ENCODE measurements at places on chromosomes 11 and 22. TPM values are rescaled to one million over a fixed set of nuclear protein-coding genes. Genes with fewer than 3 reads are reported as not detected.

ALDH3B1 gene
- polyA plus RNA-seq = 104 TPM

PPP6R3 gene
- polyA plus RNA-seq = 69.7 TPM

MS4A15 gene
- polyA plus RNA-seq = not detected

ME3 gene
- polyA plus RNA-seq = 20.1 TPM

DNA sequence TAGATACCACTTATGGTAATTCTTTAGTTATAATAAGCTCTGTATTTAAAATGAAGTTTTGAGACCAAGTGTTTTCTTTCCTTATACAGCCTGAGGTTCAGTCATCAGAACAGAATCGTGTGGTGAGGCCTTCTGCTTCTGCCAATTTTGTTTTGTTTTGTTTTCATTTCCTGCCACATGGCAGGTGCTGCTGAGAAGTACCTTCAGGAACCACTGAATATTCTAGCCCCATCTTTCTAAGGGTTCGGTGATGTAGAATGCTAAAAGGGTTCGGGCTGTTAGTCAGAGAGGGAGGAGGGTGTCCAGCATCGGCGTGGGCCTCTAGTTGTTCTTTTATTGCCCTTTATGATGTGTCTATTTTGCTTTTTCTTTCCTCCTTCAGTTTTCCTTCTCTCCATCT, 25.8 kb downstream of the TNRC6B start:
- DNase-seq = no peak

DNA sequence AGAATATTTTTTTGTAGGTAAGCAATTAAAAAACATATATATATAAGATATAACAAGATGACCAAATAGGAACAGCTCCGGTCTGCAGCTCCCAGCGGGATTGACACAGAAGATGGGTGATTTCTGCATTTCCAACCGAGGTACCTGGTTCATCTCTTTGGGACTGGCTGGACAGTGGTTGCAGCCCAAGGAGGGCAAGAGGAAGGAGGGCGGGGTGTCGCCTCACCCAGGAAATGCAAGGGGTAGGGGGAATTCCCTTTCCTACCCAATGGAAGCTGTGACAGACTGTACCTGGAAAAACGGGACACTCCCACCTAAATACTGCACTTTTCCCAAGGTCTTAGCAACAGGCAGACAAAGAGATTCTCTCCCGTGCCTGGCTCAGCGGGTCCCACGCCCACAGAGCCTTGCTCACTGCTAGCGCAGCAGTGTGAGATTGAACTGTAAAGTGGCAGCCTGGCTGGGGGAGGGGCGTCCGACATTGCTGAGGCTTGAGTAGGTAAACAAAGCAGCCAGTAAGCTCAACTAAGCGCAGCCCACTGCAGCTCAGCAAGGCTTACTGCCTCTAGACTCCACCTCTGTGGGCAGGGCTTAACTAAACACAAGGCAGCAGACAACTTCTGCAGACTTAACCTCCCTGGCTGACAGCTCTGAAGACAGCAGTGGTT, 163.8 kb downstream of the CWF19L2 start:
- DNase-seq = no peak

- DNase-seq = no peak
Observed at GRCh38 chr22:45872659-45873263, 104.2 kb downstream of the WNT7B start.

DNA sequence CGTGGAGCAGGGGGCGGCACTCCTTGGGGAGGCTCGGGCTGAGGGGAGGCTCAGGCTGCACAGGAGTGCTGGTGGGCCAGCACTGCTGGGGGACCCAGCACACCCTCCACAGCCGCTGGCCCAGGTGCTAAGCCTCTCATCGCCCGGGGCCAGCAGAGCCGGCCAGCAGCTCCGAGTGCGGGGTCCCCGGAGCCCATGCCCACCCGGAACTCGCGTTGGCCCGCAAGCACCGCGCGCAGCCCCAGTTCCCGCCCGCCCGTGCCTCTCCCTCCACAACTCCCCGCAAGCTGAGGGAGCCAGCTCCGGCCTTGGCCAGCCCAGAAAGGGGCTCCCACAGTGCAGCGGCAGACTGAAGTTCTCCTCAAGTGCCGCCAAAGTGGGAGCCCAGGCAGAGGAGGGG, 2266.8 kb downstream of the LRRC4C start:
- DNase-seq = no peak

- no peak for DNase-seq
Observed at GRCh38 chr11:63920939-63921417, 4.0 kb upstream of the RCOR2 start.

DNA sequence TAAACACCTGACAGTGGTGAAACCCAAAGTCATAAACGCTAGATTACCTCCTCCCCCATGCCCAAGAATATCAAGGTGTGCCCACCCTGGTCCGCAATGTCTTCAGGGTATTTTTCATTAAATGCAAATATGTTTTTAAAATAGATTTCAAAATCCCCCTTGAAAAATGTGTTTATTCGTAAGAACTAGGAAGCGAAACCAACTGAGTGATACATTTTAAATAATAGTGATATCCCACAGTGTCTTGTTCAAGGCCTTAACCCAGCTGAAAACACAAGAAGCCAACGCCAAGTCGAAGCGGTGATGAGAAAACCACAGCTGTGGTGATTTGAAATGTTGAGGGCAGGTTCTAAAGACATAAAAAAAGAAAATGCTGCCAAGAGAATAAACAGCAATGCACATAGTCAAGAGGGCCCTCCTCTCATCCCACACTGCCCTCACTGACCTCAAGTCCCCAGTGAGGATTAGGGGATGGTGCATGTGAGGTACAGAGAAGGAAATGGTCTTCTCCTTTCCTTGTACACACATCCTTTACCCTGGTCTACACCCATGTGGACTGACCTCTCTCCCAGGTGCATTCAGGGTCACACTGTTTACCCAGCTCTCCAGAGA, 25.5 kb downstream of the KCNJ1 start:
- DNase-seq = no peak

DNA sequence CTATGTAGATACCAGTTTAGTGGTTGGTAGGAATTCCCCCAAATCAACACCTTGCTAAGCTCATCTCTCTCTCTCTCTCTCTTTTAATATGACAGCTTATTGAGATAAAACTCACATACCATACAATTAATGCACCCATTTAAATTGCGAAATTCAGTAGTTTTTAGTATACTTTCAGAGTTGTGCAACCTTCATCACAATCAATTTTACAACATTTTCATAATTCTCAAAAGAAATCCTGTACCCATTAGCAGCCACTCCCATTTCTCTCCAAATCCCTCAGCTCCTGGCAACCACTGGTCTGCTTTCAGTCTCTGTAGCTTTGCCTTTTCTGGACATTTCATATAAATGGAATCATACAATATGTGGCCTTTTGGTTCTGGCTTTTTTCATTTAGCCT, 13.3 kb downstream of the NNMT start:
- no peak for DNase-seq
